Astrocyte (in vitro differentiated cells and primary cell): ENCODE measurements at places on chromosomes 11 and 22.
A peak's percentile ranks its signal among the peaks of the same experiment; 100 is the strongest.

GRCh38 chr11:134164490-134165370, 59.0 kb downstream of the NCAPD3 start:
- H3K27ac ChIP-seq = no peak overlapping the region
- H3K4me1 ChIP-seq = no peaks in the 10 kb centered on the region
- H3K4me3 ChIP-seq = no peak overlapping the region
- no peak for DNase-seq

GRCh38 chr22:45612940-45613339, 58.7 kb upstream of the ATXN10 start:
- DNase-seq = peak; percentile 31
- H3K4me3 ChIP-seq = peak overlapping the region; percentile 16
- H3K27me3 ChIP-seq = no peaks in the 10 kb centered on the region

DNA sequence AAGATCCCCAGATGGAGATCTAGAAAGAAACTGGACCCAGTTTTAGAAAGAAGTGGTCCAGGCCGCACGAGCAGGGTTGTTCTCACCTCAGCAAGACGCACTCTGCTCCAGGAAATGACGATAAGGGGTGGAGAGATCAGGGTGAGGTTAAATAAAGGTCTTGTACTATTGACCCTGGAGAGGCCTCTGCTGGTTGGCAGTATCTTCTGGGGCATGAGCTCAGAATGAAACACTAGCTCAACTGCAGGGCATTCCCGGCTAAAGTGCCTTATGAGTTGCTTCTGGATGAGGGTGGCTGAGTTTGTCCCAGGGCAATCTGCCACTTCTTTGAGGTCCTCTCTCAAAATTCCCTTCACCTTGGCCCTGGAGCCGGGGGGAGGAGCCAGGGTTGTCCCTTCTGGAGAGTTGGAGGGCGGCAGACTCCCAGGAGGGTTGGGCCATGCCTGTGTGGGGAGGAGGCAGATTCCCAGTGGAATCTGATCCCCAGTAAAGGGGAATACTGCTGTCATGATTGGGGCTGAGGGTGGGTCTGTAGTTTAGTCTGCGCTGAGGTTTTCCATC, 10.9 kb downstream of the USP2 start:
- H3K36me3 ChIP-seq = no peaks in the 10 kb centered on the region
- peaks cover 16% of the 10 kb centered on the region for H3K4me1 ChIP-seq
- peaks cover 8% of the 10 kb centered on the region for H3K27me3 ChIP-seq

GRCh38 chr22:47607486-47607885, 845.0 kb downstream of the TBC1D22A start:
- no peaks in the 10 kb centered on the region for H3K4me1 ChIP-seq
- H3K4me3 ChIP-seq = no peak overlapping the region
- no peak overlapping the region for H3K27ac ChIP-seq
- no peaks in the 10 kb centered on the region for H3K36me3 ChIP-seq
- no peak for DNase-seq
- no peaks in the 10 kb centered on the region for H3K27me3 ChIP-seq

GRCh38 chr22:19117111-19117512, 5.1 kb downstream of the DGCR2 start:
- DNase-seq = no peak
- H3K36me3 ChIP-seq = no peaks in the 10 kb centered on the region
- H3K4me1 ChIP-seq = peaks cover 12% of the 10 kb centered on the region

- H3K4me3 ChIP-seq = no peak overlapping the region
- H3K27ac ChIP-seq = no peak overlapping the region
- H3K4me1 ChIP-seq = peaks cover 16% of the 10 kb centered on the region
- H3K36me3 ChIP-seq = no peaks in the 10 kb centered on the region
- peaks cover 45% of the 10 kb centered on the region for H3K27me3 ChIP-seq
Observed at GRCh38 chr22:41911001-41911611, 3.8 kb downstream of the SHISA8 start.

DNA sequence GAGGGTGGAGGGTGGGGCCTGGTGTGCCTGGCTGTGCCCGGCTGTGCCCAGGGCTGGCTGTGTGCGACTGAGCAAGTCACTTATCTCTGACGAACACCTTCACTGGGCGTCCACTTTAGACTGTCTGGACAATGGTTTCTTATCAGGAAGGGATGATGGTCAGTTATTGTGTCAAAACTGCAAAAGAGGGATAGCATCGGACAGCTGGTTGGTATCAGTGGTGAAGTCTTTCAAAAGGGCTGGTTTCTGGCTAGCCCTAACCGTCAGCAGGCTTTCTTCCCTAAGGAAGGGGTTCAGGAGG, 4.1 kb upstream of the MGAT3 start:
- H3K27ac ChIP-seq = no peak overlapping the region
- H3K36me3 ChIP-seq = no peaks in the 10 kb centered on the region
- no peak overlapping the region for H3K4me3 ChIP-seq
- H3K4me1 ChIP-seq = peaks cover 4% of the 10 kb centered on the region
- H3K27me3 ChIP-seq = peaks cover 9% of the 10 kb centered on the region
- no peak for DNase-seq

- H3K27ac ChIP-seq = no peak overlapping the region
- peaks cover 43% of the 10 kb centered on the region for H3K4me1 ChIP-seq
- no peak for DNase-seq
- H3K27me3 ChIP-seq = no peaks in the 10 kb centered on the region
- no peak overlapping the region for H3K4me3 ChIP-seq
Observed at GRCh38 chr11:12865863-12866595, 143.1 kb upstream of the RASSF10 start.

- H3K36me3 ChIP-seq = no peaks in the 10 kb centered on the region
- DNase-seq = no peak
- H3K27me3 ChIP-seq = peaks cover 4% of the 10 kb centered on the region
- H3K4me3 ChIP-seq = no peak overlapping the region
- no peaks in the 10 kb centered on the region for H3K4me1 ChIP-seq
- no peak overlapping the region for H3K27ac ChIP-seq
Observed at GRCh38 chr11:113279591-113279990, 34.8 kb upstream of the TTC12 start.

DNA sequence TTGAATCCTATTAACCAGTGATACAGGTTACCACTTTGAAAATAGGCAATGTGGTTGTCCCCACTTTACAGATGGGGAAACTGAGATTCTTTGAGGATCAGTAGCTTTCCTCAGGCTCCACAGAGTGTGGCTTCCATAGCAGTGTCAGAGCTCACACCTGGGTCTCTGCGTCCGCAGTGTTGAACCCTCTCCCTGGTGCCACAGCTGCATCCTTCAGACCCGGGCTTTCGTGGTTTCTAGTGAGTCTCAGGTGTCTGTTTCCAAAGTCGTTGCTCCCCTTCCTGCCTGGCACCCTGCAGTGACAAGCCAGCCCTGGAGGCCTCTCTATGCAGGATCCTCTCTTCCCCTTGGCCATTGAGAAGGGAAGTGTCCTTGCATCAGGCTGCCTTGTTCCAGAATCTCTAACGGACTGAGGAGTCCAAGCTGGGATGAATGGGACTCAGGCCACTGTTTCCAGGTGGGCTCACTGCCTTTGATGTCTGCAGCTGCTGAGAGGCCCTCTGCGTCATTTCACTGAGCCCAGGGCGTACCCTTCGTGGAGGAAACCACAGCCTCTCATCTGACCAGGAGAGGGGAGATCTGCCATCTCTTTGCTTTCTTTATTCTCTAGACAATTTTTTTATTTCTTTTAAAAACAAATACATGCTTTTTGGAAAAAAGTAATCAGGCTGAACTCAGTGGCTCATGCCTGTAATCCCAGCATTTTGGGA, 48.4 kb upstream of the MICAL2 start:
- no peaks in the 10 kb centered on the region for H3K36me3 ChIP-seq
- H3K27ac ChIP-seq = no peak overlapping the region
- peaks cover 13% of the 10 kb centered on the region for H3K4me1 ChIP-seq

- H3K27ac ChIP-seq = no peak overlapping the region
- H3K4me1 ChIP-seq = no peaks in the 10 kb centered on the region
- H3K27me3 ChIP-seq = no peaks in the 10 kb centered on the region
- no peak for DNase-seq
Observed at GRCh38 chr11:77530879-77531278, 57.0 kb upstream of the PAK1 start.

GRCh38 chr11:100719809-100720221, 32.7 kb downstream of the ARHGAP42 start:
- no peak overlapping the region for H3K4me3 ChIP-seq
- no peaks in the 10 kb centered on the region for H3K36me3 ChIP-seq
- H3K27ac ChIP-seq = peak overlapping the region; percentile 41
- H3K27me3 ChIP-seq = no peaks in the 10 kb centered on the region
- H3K4me1 ChIP-seq = peaks cover 14% of the 10 kb centered on the region
- DNase-seq = peak; percentile 87

GRCh38 chr22:36758792-36759271, 17.1 kb downstream of the IFT27 start:
- H3K27ac ChIP-seq = no peak overlapping the region
- H3K4me3 ChIP-seq = no peak overlapping the region
- H3K27me3 ChIP-seq = peaks cover 2% of the 10 kb centered on the region
- no peaks in the 10 kb centered on the region for H3K4me1 ChIP-seq

- H3K36me3 ChIP-seq = no peaks in the 10 kb centered on the region
- peaks cover 12% of the 10 kb centered on the region for H3K4me1 ChIP-seq
- DNase-seq = no peak
Observed at GRCh38 chr11:15195454-15196200, 80.9 kb downstream of the INSC start.

GRCh38 chr11:11372461-11372860, 19.4 kb upstream of the CSNK2A3 start:
- H3K36me3 ChIP-seq = no peaks in the 10 kb centered on the region
- peaks cover 16% of the 10 kb centered on the region for H3K27me3 ChIP-seq
- no peak overlapping the region for H3K27ac ChIP-seq
- H3K4me3 ChIP-seq = no peak overlapping the region
- no peaks in the 10 kb centered on the region for H3K4me1 ChIP-seq
- no peak for DNase-seq

DNA sequence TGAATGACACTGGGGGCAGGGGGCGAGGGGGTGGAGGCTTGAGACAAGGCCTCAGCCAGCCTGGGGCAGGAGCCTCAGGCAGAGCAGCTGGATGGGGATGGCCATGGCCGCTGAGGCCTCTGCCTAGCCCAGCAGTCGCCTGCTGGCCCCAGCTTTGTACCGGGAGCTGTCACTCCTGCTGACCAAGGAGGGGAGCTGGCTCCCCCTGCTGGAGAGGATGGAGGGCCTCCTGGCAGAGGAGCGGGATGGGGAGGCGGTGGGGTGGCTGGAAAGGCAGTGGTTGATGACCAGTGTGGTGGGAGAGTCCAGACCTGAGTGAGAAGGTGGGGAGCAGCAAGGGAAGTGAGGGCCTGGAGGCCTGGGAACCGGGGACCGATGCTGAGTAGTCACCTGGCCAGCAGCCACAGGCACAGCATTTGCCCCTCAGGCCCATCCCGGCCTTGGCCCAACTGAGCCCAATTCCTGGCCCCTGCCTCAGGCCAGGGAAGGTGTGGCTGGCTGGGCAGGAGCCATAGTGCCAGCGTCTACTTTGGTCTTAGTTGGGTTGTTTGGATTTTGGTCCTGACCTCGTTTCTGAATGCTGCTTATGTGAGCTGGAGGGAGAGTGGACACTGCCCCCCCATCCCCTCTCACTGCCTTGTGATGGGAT, 6.0 kb upstream of the SUSD2 start:
- H3K27me3 ChIP-seq = no peaks in the 10 kb centered on the region
- no peak overlapping the region for H3K27ac ChIP-seq
- no peaks in the 10 kb centered on the region for H3K36me3 ChIP-seq
- H3K4me3 ChIP-seq = no peak overlapping the region
- no peaks in the 10 kb centered on the region for H3K4me1 ChIP-seq

DNA sequence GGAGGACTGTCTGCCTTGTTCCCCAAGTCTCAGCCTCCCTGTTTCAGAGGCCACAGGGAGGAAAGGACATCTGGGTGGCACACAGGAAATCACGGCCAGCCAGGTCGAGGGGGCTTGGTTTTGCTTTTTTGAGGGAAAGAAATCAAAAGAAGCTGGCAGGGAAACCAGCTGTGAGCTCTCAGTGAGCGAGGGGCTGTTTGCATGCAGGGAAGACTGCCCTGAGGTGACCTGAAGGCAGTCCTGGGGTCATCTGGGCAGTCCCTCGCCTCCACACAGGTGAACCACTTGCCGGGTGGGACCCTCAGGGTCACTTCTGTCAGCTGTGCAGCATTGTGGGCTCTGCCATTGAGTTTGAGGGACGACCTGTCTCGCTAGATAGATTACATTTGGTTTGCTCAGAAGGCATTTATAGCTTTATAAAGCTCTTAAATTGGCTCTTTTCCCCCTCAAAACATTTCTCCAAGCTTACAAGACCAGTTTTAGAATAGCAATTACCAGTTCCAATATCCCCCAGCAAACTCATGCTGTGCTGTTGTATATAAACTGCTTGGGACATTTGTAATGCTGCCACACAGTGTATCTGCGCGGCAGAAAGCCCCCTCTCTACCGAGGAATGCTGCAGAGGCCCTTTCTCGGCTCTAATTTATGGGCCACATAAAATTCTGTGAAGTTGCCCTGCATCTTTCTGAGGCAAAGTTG, 28.3 kb downstream of the PKNOX2 start:
- H3K36me3 ChIP-seq = no peaks in the 10 kb centered on the region
- H3K27ac ChIP-seq = no peak overlapping the region
- no peaks in the 10 kb centered on the region for H3K27me3 ChIP-seq
- H3K4me1 ChIP-seq = peaks cover 8% of the 10 kb centered on the region
- no peak overlapping the region for H3K4me3 ChIP-seq
- DNase-seq = no peak

DNA sequence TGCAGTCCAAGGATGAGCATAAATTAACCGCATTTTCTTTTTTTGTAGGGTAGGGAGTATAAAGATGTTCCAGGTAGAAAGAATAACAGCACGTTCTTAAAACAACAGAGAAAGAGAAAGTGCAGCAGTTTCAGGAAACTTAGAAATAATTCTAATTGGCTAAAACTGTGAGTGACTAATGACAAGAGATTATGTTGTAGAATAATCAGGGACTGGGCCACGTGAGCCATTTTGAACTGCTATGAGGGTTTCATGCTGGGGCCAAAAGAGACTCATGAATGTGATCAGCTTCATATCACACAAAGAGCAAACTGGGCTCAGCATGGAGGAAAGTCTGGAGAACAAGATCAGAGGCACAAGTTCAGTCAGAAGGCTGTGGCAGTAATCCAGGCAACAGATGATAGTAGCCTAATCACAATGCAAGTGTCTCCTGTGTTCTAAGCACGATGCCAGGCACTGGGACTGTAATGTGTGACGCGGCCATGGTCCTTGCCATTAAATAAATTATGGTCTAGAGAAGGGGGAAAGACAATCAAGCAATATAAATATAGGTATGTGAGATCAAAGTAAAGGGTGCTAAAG, 17.9 kb downstream of the CWF19L2 start:
- no peak overlapping the region for H3K27ac ChIP-seq
- no peaks in the 10 kb centered on the region for H3K27me3 ChIP-seq
- H3K4me3 ChIP-seq = no peak overlapping the region
- no peaks in the 10 kb centered on the region for H3K4me1 ChIP-seq
- DNase-seq = no peak
- H3K36me3 ChIP-seq = peaks cover 9% of the 10 kb centered on the region
